Stimulated activated CD4-positive, alpha-beta T cell treated with anti-CD3 and anti-CD28 coated beads, TNF-alpha, amount 100 ng/mL, for 24 hours (primary cell): ENCODE measurements at places on chromosomes 16 and 17.

DNA sequence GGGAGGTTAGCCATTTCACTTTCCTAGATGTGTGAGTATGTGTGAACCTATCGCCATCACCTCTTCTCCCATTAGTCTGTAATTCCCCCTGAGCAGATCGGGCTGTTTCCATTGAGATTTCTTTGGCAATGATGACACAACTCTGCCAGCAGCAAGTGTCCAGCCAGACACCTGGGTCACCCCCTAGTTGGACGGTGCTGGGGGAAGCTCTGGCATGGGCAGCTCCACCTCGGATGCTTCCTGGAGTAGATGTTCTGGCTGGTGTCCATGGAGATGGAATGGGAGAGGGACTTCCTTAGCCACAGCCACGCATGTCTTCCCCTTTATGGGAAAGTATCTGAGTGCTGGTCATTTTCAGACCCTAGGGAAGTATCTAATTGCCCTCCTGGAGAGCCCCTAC lies 247.9 kb upstream of the RPL38 start:
- DNase-seq, result no peak

DNA sequence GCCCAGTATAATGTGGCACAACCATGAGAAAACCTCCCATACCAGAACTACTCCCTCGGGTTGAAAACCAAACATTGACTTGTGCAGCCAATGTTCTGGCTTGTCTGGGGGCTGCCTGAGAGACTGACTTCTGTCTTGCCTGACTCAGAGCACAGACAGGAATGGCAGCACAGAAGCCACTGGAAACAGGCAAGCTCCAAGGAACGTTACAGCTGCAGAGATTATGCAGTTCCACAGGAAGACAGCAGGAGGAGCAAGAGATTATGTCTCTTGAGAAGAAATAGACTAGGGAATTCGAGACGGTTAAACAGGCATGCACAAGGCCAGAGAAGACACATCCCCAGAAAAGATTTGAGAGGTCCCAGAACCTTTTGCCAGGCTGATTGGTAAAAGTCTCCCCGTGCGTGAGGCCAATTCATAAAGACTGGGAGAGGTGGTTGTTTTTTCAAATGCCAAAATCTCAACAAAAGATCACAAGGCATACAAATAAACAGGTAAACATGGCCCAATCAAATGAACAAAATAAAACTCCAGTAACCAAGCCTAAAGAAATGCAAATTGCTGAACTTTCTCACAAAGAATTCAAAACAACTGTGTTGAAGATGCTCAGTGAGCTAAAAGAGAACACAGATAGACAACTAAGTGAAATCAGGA lies 90.6 kb upstream of the CDH5 start:
- DNase-seq, result no peak

- no peak for DNase-seq
Measured at GRCh38 chr17:73513426-73513825, 130.8 kb downstream of the SDK2 start.

- no peak for DNase-seq
Measured at GRCh38 chr16:67163999-67164558, 466 bp upstream of the HSF4 start.

DNA sequence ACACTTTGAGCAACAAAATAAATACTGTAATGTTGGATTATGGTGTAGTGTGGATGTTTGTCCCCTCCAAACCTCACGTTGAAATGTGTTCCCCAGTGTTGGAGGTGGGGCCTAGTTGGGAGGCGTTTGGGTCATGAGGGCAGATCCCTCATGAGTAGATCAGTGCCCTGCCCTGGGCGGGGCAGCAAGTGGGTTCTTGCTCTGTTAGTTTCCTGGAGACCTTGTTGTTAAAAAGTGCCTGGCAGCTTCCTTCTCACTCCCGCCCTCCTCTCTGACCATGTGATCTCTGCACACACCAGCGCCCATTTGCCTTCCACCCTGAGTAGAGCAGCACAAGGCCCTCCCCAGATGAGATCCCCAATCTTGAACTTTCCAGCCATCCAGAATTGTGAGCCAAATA lies 67.7 kb downstream of the MPRIP start:
- DNase-seq, result no peak
